ENCODE measurements at places on chromosomes 1 and 21.

GRCh38 chr1:206745301-206745700 lies 25.3 kb upstream of the IL19 start:
- DNase-seq, result no peak

GRCh38 chr1:37153116-37154100 lies 119.1 kb upstream of the GRIK3 start:
- DNase-seq, result no peak

DNA sequence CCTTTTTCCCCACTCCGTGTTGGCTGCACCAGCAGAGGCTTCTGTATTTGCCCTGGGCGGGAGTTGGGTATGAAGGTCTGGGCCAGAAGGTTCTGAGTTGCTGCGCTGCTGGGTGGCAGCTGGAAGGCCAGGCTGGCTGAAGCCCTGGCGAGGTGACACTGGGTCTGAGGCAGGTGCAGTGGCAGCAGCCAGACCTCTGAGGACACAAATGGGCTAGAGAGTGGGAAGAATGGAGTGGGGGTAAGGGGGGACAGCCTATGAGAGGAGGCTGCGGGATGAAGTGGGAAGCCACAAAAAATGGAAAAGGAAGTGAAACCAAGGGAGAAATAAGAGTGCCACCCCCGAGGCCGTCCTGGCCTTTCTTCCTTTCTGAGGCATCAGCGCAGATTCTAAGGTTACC lies 53.2 kb downstream of the STX6 start:
- no peak for DNase-seq

DNA sequence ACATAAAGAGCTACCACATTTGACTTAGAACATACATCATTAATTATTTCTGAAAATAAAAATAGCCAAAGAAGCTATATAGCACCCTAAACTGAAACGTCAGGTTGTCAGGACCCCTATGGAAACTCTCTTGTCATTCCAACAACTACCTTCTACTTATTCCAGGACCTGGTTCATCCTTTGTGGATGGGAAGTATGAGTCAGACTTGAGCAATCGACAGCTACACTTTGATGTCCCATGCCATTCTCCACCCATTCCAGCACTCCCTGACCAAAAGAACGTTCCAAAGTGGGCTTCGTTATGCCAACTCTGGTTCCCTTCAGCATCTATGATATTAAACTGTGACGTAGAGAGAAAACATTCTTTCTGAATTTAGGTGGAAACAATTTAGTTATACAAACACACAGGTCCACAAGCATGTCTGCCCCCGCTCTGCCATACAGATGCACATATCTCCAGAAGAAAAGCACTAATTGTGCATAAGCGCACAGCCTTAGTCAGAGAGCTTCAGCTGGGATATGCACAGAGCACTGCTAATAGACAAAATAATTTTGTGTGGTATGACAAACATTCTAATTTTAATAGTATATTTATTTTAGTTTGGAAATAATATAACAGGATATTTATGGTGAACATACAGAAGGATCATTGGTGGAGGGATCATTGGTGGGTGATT lies 723.1 kb upstream of the B3GALT2 start:
- no peak for DNase-seq
